ENCODE measurements at places on chromosomes 6 and 20. TPM values are rescaled to one million over a fixed set of nuclear protein-coding genes. Genes with fewer than 3 reads are reported as not detected.
A peak's percentile ranks its signal among the peaks of the same experiment; 100 is the strongest.

DNA sequence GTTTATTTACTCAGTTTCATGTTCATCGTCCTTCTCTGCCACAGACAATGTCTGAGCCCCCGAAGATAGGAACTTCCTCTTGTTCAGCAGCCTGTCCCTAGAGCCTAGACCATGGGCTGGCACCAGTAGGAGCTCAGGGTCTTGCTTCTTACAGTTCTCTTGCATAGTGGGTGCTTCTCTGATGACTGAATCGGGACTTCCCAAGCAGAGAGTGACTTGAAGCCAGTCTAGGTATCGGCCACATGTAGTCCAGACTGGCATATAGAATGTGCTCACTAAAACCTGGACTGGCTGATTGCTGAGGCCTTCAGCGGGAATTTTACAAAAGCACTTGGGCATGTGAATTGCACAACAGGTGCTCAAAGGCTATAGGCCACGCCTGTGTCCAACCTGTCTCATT, 52.0 kb downstream of the PRDM1 start:
- no peaks in the 10 kb centered on the region for H3K36me3 ChIP-seq
- H3K4me1 ChIP-seq, result peaks cover 14% of the 10 kb centered on the region
- no peak overlapping the region for H3K27ac ChIP-seq
- no peak overlapping the region for H3K4me3 ChIP-seq

DNA sequence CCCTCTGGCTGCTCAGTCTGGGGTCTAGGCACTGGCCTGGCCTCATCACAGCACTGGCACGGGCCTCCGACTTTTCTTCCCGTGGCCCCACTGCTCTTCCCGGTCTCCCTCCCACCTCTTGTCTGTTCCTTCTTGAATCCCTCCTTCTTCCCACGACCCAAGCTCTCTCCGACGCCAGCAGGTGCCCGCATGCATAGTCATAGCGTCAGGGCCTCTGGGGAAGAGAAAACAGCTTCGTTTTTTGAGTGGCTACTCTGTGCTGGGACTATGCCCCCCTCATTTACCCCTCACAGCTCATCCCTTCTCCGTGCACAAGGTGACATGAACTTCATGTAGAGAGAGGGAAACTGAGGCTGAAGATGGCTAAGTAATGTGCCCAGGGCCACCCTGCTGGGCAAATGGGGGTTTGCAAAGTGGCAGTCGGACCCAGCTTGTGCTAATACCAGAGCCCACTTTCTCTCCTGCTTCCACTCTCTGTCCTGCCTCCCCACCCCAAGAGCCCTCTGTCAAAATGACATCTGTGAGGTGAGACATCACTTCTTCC, 59.2 kb downstream of the SYNJ2 start:
- no peak overlapping the region for H3K4me3 ChIP-seq
- H3K36me3 ChIP-seq, result no peaks in the 10 kb centered on the region
- H3K4me1 ChIP-seq, result peaks cover 82% of the 10 kb centered on the region
- H3K27me3 ChIP-seq, result no peaks in the 10 kb centered on the region

- no peaks in the 10 kb centered on the region for H3K36me3 ChIP-seq
- no peaks in the 10 kb centered on the region for H3K27me3 ChIP-seq
- no peak overlapping the region for H3K4me3 ChIP-seq
These were observed 2.1 kb downstream of the COMMD7 start for GRCh38 chr20:32741151-32741550.

GRCh38 chr6:170018422-170018935, 267.1 kb downstream of the ERMARD start:
- H3K27me3 ChIP-seq, result peaks cover 44% of the 10 kb centered on the region
- no peak overlapping the region for H3K27ac ChIP-seq
- H3K36me3 ChIP-seq, result no peaks in the 10 kb centered on the region
- H3K4me3 ChIP-seq, result no peak overlapping the region
- DNase-seq, result no peak

GRCh38 chr20:23368316-23369071, 6.5 kb downstream of the GZF1 start:
- no peak for DNase-seq
- no peak overlapping the region for H3K27ac ChIP-seq
- no peak overlapping the region for H3K4me3 ChIP-seq
- peaks cover 35% of the 10 kb centered on the region for H3K36me3 ChIP-seq

- no peak overlapping the region for H3K4me3 ChIP-seq
- no peak overlapping the region for H3K27ac ChIP-seq
- no peaks in the 10 kb centered on the region for H3K27me3 ChIP-seq
- no peaks in the 10 kb centered on the region for H3K4me1 ChIP-seq
- DNase-seq, result no peak
- no peaks in the 10 kb centered on the region for H3K36me3 ChIP-seq
These were observed 1133.3 kb upstream of the ADGRB3 start for GRCh38 chr6:67501755-67502154.

- H3K36me3 ChIP-seq, result no peaks in the 10 kb centered on the region
- H3K27me3 ChIP-seq, result 0 out of 2 replicates have a peak, but pooled peaks cover 2% of the 10 kb centered on the region
- no peaks in the 10 kb centered on the region for H3K4me1 ChIP-seq
These were observed 35.2 kb downstream of the PPP1R14C start for GRCh38 chr6:150177952-150178520.

DNA sequence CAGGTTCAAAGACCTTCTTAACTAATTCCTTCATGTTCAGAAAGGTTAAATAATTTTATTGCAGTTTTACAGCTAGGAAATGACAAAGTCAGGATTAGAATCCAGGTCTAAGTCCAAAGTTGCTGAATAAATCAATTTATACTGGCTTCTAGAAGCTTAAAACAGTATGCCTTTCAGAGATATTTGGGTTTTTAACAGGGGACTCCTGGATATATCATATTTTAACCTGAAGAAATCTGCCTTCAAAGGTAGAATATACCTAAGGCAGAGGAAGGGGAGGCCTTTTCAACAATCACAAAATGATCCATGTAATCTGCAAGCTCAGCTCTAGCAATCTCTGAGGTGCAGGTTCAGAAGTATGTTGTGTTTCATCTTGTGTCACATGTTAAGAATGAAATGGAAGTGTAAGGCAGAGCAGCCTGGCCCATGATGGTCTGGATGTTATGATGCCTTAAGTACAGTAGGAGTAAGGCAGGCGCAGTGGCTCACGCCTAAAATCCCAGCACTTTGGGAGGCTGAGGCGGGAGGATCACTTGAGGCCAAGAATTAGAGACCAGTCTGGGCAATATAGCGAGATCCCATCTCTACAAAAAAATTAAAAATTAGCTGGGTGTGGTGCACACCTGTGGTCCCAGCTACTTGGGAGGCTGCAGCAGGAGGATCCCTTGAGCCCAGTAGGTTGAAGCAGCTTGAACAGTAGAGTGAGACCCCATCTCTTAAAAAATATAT, 123.9 kb downstream of the SOBP start:
- H3K36me3 ChIP-seq, result no peaks in the 10 kb centered on the region
- H3K4me1 ChIP-seq, result no peaks in the 10 kb centered on the region
- H3K27me3 ChIP-seq, result no peaks in the 10 kb centered on the region
- no peak for DNase-seq
- H3K27ac ChIP-seq, result no peak overlapping the region

- no peaks in the 10 kb centered on the region for H3K36me3 ChIP-seq
- H3K4me1 ChIP-seq, result no peaks in the 10 kb centered on the region
- H3K27me3 ChIP-seq, result no peaks in the 10 kb centered on the region
These were observed 25.4 kb upstream of the BHLHE23 start for GRCh38 chr20:63032026-63032800.

GRCh38 chr6:16332175-16332542, 93.8 kb downstream of the GMPR start:
- no peaks in the 10 kb centered on the region for H3K27me3 ChIP-seq
- peaks cover 12% of the 10 kb centered on the region for H3K4me1 ChIP-seq
- no peak for DNase-seq
- no peak overlapping the region for H3K4me3 ChIP-seq

DNA sequence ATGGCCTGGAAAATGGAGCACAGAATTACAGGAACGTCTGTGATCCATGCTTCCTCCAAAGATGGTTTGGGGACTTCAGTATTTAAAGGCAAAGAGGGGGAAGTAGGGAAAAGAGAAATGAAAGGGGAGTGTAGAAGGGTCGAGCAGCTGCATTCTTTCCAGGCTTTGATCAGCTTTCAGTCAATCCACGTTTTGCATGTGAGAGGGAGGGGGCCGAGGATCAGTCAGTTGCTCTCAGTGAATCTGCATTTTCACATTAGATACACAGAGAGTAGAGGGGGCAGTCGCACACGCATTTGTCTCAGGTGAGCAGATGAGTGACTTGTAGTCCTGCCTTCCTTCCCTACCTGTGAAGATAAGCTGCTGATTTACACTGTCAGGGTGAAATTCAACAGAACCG, 78.8 kb downstream of the FOXF2 start:
- H3K36me3 ChIP-seq, result no peaks in the 10 kb centered on the region
- H3K4me3 ChIP-seq, result no peak overlapping the region
- no peaks in the 10 kb centered on the region for H3K27me3 ChIP-seq
- no peak for DNase-seq

GRCh38 chr20:48760403-48760983, 67.3 kb downstream of the PREX1 start:
- peak; percentile 76 for DNase-seq
- no peaks in the 10 kb centered on the region for H3K27me3 ChIP-seq
- H3K36me3 ChIP-seq, result no peaks in the 10 kb centered on the region
- no peak overlapping the region for H3K4me3 ChIP-seq
- H3K4me1 ChIP-seq, result peaks cover 11% of the 10 kb centered on the region

- no peak overlapping the region for H3K27ac ChIP-seq
- DNase-seq, result no peak
- H3K4me3 ChIP-seq, result no peak overlapping the region
- H3K27me3 ChIP-seq, result no peaks in the 10 kb centered on the region
- H3K4me1 ChIP-seq, result peaks cover 15% of the 10 kb centered on the region
- no peaks in the 10 kb centered on the region for H3K36me3 ChIP-seq
These were observed 194.1 kb downstream of the OGFRL1 start for GRCh38 chr6:71482742-71483141.

GRCh38 chr6:118856301-118856700, 37.7 kb upstream of the ASF1A start:
- no peak for DNase-seq
- no peaks in the 10 kb centered on the region for H3K4me1 ChIP-seq
- H3K4me3 ChIP-seq, result no peak overlapping the region
- H3K36me3 ChIP-seq, result no peaks in the 10 kb centered on the region

- H3K27ac ChIP-seq, result no peak overlapping the region
- peak overlapping the region; percentile 29 for H3K4me3 ChIP-seq
- H3K4me1 ChIP-seq, result no peaks in the 10 kb centered on the region
These were observed 41.7 kb downstream of the PTCHD4 start for GRCh38 chr6:48069280-48069679.

- no peak overlapping the region for H3K27ac ChIP-seq
- H3K4me3 ChIP-seq, result no peak overlapping the region
- H3K27me3 ChIP-seq, result no peaks in the 10 kb centered on the region
- peaks cover 12% of the 10 kb centered on the region for H3K4me1 ChIP-seq
- DNase-seq, result no peak
These were observed 51.6 kb upstream of the RIN2 start for GRCh38 chr20:19706463-19706862.

DNA sequence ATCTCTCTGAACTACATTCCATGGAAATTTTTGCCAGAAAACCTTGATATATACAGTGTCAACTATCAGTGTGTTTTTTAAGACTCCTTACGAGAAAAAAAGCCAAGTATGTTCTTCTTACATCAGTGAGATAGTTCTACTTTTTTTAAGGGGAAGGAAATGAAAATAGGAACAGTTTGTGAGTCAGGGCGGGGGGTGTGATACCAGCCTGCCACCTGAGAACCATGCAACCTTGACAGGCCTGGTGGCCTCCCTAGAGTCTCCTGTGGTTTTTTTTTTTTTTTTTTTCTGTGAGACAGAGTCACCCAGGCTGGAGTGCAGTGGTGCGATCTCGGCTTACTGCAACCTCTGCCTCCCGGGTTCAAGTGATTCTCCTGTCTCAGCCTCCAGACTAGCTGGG, 96.3 kb upstream of the GCM1 start:
- H3K4me3 ChIP-seq, result no peak overlapping the region
- no peaks in the 10 kb centered on the region for H3K4me1 ChIP-seq
- H3K27me3 ChIP-seq, result no peaks in the 10 kb centered on the region
- H3K36me3 ChIP-seq, result no peaks in the 10 kb centered on the region
- no peak for DNase-seq
- no peak overlapping the region for H3K27ac ChIP-seq

DNA sequence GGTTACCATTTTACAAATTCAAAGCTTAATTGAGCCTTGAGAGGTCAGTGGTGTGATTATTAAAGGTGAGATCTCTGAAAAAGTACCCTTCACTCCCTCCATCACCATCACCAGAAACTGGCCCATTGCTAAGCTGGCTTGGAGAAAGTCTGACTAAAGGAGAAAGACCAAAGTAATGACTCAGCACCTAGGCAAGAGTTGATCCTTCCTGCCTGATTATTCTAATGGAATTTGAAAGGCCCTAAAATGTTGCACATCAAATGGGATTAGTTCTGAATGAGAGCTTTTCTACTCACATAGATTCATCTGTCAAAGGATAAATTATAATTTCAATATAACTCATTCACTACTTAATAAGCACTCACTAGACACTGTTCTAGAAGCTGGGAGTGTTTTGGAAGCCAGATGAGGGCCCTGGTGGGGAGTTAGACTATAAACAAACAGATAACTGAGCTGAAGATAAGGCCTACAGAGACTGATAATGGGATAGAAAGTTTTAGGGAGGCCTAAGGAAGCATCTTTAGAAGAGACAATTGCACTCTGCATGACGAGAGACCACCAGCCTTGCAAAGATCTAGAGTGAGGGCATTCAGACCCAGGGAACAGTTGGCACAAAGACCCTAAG, 366.7 kb downstream of the SYNE1 start:
- H3K27ac ChIP-seq, result no peak overlapping the region
- H3K4me1 ChIP-seq, result no peaks in the 10 kb centered on the region
- H3K4me3 ChIP-seq, result no peak overlapping the region

DNA sequence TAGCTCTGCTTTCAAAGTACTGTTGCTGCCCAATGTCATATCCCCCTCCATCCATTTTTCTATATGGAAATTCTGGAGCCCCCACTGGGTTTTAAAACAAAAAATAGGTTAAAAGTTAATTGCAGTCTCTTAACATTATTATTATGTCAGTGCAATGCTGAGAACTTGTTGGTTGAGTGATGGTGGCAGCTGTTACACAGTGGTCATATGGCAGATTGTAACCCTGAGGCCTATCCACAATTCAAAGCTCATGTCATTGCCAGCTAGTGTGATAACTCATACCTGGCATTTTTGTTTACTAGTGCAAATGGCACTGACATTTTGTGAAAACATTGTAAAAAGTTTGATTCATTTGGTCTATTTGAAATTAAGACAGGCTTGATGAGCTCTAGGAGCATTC, 305.7 kb upstream of the FLRT3 start:
- H3K27me3 ChIP-seq, result no peaks in the 10 kb centered on the region
- no peaks in the 10 kb centered on the region for H3K4me1 ChIP-seq
- H3K36me3 ChIP-seq, result no peaks in the 10 kb centered on the region
- H3K4me3 ChIP-seq, result no peak overlapping the region

GRCh38 chr6:47005486-47005885, 36.6 kb downstream of the ADGRF1 start:
- DNase-seq, result no peak
- H3K4me3 ChIP-seq, result no peak overlapping the region
- no peaks in the 10 kb centered on the region for H3K36me3 ChIP-seq
- no peaks in the 10 kb centered on the region for H3K27me3 ChIP-seq
- no peaks in the 10 kb centered on the region for H3K4me1 ChIP-seq

The ENPP4 gene
- total RNA-seq, result 5.4 TPM

The ZBTB12 gene
- total RNA-seq, result 9.4 TPM

The CPNE5 gene
- total RNA-seq, result 0.44 TPM

The GABRR1 gene
- not detected for total RNA-seq

The OR2H1 gene
- total RNA-seq, result not detected

The LTB gene
- 3.7 TPM for total RNA-seq

The PIGT gene
- total RNA-seq, result 108 TPM

The OR12D3 gene
- not detected for total RNA-seq

The ATP9A gene
- total RNA-seq, result 8.7 TPM

The CTAGE9 gene
- 0.15 TPM for total RNA-seq

The SNX14 gene
- 119 TPM for total RNA-seq

The TBX18 gene
- total RNA-seq, result 10.1 TPM

The STAU1 gene
- total RNA-seq, result 103 TPM

The SLC35A1 gene
- total RNA-seq, result 14.9 TPM

The LRRC73 gene
- total RNA-seq, result 2.9 TPM

The KHDC1L gene
- not detected for total RNA-seq

The HMGCLL1 gene
- total RNA-seq, result not detected

The GHRH gene
- not detected for total RNA-seq

The ANKEF1 gene
- 6.3 TPM for total RNA-seq
